Peyer's patch (tissue), 4 donors: ENCODE measurements at places on chromosomes 5 and 9. TPM values are rescaled to one million over a fixed set of nuclear protein-coding genes. Genes with fewer than 3 reads are reported as not detected.

DNA sequence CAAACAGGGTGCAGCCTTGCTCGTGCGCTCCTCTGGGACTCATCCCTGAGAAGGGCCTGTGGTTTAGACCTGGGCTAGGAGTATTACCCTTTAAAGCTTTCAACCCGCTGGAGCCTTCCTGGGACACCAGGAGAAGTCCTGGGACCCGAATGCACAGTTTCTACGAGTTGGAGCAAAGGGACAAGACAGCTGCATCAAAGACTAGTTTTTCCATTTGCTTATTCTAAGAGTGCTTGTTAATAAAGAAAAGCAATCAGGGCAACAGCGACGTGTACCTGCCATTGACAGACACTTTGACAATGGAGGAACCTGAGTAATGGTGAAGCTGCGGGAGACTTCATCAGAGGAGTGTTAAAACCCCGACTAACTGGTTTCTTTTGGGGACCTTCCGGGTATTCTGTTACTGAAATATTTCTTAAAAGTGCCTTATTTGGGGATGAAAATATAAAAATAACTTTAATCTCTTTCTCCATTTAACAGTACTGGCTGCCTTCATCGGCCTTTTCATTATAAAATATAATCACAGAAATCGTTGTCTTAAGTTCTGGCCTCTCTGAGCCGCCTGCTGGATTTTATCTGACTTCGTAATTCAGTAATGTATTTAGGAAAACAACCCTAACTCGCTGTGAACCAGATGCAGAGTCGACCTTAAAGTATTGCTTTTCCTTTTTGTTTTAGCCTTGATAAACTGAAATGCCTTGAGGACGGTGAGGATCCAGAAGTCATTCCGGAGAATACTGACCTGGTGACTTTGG is 732 bp downstream of the SNAPC3 start:
- H3K27ac ChIP-seq = peak overlapping the region; percentile 92
- H3K4me1 ChIP-seq = no peaks in the 10 kb centered on the region
- DNase-seq = no peak
- peak overlapping the region; percentile 98 for H3K4me3 ChIP-seq
- H3K27me3 ChIP-seq = no peaks in the 10 kb centered on the region

DNA sequence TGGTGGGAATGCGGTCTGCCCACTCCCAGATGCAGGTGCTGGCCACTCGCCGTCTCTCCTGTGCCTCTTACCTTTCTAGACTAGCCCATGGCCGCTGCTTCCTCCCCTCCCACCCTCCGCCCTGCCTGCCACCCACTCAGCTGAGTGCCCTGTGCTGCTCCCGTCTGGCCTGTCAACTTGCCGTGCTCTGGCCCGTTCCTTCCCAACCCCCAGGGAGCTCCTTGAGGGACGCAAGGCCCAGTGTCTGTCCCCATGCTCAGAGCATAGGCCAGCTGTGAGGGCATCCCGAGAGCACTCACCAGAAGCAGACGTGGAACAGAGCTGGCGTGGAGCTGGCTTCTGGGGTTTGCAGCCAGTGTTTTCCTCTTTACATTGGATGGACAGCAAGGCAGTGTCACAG is 20.2 kb downstream of the HNRNPH1 start:
- no peak overlapping the region for H3K27ac ChIP-seq
- H3K27me3 ChIP-seq = no peaks in the 10 kb centered on the region
- peaks cover 86% of the 10 kb centered on the region for H3K36me3 ChIP-seq
- H3K4me3 ChIP-seq = no peak overlapping the region
- no peaks in the 10 kb centered on the region for H3K4me1 ChIP-seq

DNA sequence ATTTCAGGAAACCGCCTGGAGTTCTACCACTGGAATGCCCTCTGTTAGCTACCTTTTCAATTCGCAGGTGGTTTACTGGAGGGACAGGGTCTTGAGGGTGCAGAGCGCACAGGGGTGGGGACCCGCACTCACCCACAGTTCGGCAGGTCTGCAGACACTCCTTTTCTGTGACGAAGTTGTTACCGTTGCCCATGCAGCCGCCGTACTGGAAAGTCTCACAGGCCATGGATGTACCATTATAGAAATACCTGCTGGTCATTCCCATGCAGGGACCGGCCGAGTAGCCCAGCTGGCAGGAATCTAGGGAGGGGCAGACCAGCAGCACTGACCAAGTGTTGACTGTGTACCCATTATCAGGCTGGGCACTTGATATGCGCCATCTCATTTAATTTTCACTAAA is 16.8 kb downstream of the AMBP start:
- no peak for DNase-seq
- no peak overlapping the region for H3K27ac ChIP-seq

DNA sequence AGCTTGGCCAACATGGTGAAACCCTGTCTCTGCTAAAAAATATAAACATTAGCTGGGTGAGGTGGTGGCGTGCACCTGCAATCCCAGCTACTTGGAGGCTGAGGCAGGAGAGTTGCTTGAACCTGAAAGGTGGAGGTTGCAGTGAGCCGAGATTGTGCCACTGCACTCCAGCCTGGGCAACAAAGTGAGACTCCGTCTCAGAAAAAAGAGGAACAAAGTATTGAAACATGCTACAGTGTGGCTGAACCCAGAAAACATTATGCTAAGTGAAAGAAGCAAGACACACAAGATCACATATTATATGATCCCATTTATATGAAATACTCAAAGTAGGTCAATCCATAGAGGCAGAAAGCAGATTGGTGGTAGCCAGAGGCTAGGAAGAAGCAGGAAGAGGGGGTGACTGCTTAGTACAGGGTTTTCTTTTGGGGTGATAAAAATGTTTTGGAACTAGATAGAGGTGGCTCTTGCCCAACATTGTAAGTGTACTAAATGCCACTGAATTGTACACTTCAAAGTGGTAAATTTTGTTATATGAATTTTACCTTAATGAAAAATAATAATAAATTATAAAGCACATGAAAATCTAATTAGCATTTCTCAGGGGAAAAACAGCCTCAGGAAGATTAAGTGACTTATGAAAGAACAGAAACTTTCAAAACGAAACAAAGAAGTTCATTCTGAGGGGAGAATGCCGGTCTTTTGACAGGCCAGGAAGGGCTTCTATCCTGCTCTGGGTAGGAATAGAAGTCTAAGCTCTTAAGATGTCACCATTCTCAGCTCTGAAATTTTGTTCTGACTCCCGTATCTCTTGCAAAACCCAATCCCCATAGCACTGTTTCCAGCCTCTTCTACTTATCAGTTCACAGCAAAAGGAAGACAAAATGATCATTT is 161.1 kb upstream of the TBCA start:
- no peak overlapping the region for H3K27ac ChIP-seq
- H3K4me1 ChIP-seq = no peaks in the 10 kb centered on the region
- H3K4me3 ChIP-seq = no peak overlapping the region
- DNase-seq = no peak
- no peaks in the 10 kb centered on the region for H3K36me3 ChIP-seq
- H3K27me3 ChIP-seq = no peaks in the 10 kb centered on the region

DNA sequence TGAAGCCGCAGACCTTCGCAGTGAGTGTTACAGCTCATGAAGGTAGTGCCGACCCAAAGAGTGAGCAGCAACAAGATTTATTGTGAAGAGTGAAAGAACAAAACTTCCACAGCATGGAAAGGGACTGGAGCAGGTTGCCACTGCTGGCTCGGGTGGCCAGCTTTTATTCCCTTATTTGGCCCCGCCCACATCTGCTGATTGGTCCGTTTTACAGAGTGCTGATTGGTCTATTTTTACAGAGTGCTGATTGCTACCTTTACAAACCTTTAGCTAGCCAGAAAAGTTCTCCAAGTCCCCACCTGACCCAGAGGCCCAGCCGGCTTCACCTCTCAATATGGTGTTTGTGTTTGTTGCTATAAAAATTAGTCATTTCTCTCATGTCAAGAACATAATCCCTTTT is 49.7 kb downstream of the RECK start:
- no peak overlapping the region for H3K4me3 ChIP-seq
- no peak for DNase-seq
- peaks cover 8% of the 10 kb centered on the region for H3K4me1 ChIP-seq

DNA sequence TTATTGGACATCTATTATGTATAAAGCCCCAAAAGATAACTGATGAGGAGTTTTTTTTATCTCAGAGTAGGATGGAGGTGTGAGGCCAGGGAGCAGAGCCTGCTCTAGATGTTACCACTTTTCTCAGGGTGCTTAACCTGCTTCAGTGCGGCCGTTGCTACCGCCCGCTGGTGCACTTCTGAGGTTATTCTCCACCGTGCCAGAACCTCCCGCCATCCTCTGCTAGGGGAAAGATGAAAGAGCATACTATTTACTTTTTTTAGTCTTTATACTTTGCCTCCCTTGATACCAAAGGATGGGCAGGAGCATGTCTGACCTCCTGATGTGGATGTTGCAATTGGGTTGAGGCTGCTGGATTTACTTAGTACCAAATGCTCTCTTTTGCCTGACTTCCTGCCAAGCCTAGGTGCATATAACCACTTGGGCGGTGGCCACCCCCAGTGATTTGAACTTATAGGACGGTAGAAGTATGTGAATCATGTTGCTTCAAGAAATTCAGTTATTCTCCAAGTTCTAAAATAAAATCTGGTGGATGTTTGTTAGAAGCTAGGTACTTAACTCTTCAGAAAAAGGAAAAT is 71.1 kb upstream of the HSPB3 start:
- no peak for DNase-seq
- no peak overlapping the region for H3K4me3 ChIP-seq
- H3K27ac ChIP-seq = no peak overlapping the region
- no peaks in the 10 kb centered on the region for H3K4me1 ChIP-seq

GRCh38 chr5:170644501-170644900 is 139.0 kb upstream of the GABRP start:
- H3K4me3 ChIP-seq = no peak overlapping the region
- no peak for DNase-seq
- no peaks in the 10 kb centered on the region for H3K36me3 ChIP-seq
- no peaks in the 10 kb centered on the region for H3K4me1 ChIP-seq
- no peaks in the 10 kb centered on the region for H3K27me3 ChIP-seq

- no peaks in the 10 kb centered on the region for H3K27me3 ChIP-seq
- no peak overlapping the region for H3K27ac ChIP-seq
- DNase-seq = no peak
- H3K36me3 ChIP-seq = no peaks in the 10 kb centered on the region
Observed at GRCh38 chr5:81694726-81695125, 56.2 kb downstream of the SSBP2 start.

- no peak for DNase-seq
- no peak overlapping the region for H3K4me3 ChIP-seq
- no peaks in the 10 kb centered on the region for H3K36me3 ChIP-seq
Observed at GRCh38 chr9:36492865-36493264, 79.8 kb upstream of the MELK start.

The OBP2B gene
- total RNA-seq = not detected

The SLC34A3 gene
- total RNA-seq = not detected

The CCNG1 gene
- total RNA-seq = 213 TPM

The MEGF10 gene
- total RNA-seq = 2.5 TPM

The CA9 gene
- 6.3 TPM for total RNA-seq

The OTULINL gene
- total RNA-seq = 32.1 TPM

The GABBR2 gene
- not detected for total RNA-seq

The C9orf85 gene
- 19.4 TPM for total RNA-seq
